ENCODE measurements at places on chromosomes 16 and 17.

DNA sequence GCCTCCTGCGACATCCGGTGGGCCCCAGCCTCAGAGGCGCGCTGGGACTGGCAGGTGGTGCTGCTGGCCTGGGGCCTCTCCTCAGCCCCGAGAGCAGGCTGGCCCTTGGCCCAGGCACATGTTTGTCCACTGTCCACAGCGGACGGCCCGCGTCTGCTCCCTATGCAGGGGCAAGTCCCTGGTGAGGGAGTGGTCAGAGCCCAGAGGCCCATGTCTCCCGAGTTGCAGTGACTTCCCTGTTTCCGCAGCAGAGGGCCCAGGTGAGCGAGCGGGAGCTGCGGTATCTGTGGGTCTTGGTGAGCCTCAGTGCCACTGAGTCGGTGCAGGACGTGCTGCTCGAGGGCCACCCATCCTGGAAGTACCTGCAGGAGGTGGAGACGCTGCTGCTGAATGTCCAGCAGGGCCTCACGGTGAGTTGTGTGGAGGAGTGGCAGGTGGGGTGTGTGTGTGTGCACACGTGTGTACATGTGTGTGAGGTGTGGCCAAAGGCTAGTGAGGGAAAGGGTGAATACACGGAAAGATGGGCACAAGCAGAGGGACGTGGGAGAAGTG, 10.4 kb downstream of the IL34 start:
- no peak for DNase-seq

DNA sequence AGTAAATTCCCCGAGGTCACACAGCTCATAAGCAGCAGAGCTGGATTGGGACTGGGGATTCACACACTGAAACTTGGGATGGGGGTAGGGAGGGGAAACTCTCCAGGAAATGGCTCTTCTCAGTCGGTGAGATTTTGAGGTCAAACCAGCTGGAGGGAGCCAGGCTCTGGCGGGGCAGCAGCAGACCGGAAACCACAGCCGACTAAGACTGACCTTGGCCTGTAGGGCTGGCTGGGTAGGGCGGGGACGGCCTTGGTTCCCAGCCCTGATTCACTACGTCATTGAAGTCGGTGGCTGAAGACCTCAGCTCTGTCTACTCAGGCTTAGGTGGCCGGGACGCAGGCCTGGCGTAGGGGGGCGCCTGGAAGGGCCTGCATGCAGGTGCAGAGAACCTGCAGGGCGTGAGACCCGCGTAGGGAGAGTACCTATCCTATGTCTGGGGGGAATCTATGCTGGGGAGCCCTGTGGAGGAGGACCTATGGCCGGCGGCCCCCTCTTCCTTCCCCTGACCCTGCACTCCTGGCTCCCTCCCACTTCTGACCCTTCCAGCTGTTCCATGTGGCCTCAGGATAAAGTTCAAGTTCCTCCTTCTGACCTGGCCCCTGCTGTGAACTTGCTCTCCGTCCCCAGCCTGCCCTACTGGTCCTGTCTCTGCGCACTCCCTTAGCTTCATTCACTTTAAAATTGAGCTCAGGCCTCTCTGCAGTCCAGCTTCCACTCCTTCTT, 11.9 kb upstream of the SLC4A1 start:
- DNase-seq = no peak

DNA sequence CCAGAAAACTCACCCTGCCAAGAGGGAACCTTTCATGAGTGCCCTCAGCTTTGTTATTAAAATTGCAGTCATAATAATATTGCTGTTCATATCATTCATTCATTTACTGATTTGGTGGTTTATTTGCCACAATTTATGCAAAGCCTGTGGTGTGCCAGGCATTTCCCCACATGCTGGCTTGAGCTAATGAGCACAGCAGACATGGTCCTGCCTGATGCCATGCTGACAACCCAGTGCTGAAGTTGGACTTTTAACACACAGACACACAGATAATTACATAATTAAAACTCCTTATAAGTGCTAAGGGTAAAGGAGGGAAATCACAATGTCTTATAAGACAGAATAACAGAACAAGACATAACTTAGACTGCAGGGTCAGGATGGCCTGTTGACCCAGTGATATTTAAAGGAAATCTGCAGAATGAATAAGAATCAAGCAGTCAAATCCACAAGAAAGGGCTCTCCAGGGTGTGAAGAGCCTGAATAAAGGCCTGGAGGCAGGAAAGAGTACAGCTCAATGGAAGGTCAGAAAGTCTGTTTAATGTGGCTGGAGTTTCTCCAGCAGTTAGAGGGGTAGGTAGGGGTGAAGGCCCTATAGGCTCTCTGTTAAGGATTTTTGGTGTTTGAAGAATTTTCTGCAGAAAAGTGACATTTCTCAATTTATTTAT, 196.9 kb upstream of the CDH11 start:
- no peak for DNase-seq

DNA sequence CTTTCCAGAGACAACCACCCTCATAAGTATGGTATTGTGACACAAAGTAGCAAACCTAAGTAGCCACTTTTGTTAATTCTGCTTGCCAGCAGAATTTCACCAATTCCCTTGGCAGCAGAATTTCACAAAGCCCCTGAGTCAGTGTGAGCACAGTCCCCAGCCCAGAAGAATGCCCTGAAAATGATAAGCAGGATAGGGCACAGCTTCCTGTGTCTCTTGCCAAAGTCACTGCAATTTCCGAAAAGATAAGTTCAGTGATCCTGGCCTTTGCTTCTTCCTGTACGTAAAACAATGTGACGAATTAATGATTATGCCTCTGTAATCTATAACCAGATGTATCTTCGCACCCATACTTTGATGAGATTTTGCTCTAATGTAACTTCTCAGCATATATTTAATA, 16.0 kb upstream of the WIPF2 start:
- no peak for DNase-seq
